ENCODE measurements at places on chromosomes 16 and 17.

GRCh38 chr16:7439518-7439917 is 106.9 kb downstream of the RBFOX1 start:
- no peak for DNase-seq

DNA sequence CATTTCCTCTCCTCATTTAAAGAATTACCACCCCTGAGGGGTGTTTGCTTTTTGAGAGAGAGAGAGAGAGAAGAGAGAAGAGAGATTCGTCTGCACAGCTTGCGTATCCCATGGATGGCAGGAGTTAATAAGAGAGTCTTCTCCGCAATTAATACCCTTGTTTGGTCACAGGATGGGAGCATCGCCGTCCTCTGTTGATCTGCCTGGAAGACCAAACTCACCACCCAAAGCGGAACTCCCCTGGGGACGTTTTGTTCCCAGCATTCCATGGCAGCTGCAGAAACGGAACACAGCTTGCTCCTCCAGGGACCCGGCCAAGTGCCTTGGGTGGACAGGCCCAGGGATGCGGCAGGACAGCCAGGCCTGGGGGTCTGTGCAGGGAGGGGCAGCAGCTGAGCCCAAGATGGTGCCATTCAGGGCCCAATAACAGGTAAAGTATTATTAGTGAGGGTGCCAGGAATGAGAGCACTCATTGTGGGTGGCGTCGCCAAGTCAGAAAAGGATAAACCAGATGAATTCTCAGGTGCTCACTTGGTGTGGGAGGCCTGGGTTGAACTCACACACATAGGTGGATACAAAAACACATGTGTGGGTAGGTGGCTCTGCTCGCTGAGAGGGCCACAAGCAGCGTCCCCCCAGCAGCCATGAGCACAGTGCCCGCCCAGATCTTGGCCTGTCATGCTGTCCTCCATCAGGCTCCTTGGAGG is 83.1 kb downstream of the NT5M start:
- DNase-seq = no peak

- DNase-seq = no peak
Measured at GRCh38 chr17:57420734-57421717, 164.7 kb downstream of the MSI2 start.

GRCh38 chr16:29729116-29729521 is 16.7 kb downstream of the C16orf54 start:
- peak; percentile 53 for DNase-seq

- peak; percentile 59 for DNase-seq
Measured at GRCh38 chr16:84308120-84308519, 13.4 kb downstream of the WFDC1 start.

DNA sequence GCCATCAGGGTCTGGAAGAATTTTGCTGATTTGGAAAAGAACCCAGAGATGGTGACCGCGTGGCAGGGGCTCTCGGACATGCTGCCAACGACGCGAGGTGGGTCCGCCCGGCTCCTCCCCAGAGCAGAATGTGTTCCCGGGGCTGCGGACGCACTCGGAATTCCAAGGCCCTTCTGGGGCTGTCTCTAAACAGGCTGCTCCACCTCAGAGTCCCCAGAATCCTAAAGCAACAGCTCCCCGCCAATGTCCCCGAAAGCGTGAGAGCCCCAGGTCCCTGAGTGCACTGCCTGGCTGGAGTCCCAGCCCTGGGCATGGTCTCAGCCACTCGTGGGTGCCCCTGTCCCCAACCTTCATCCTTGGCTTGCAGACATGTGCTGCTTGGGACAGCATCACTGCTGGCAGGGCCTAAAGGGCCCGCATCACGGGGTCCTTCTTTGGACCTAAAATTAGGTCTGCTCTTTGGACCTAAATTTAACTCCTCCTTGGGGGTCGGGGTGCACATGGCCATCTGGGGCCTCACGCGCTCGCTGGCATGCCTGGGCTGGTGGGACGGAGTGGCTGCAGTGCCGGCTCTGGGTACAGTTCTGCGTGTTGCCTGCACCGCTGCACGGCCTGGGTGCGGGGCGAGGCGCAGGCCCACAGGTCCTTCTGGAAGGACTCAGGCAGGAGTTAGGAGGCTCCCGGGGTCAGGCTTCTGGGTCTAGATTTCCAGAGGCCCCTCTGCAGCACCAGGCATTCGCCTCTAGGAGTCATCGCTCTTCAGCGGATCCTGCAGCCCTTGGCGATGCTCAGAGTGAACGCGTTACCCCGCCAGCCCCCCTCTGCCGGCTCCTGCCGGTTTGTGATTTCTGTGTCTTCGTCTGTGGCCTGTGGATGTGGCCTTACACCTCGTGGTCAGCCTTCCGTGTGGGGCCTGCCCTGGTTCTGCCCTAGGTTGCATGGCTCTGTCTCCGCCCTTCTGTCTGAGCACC is 41.9 kb upstream of the CHMP6 start:
- no peak for DNase-seq

DNA sequence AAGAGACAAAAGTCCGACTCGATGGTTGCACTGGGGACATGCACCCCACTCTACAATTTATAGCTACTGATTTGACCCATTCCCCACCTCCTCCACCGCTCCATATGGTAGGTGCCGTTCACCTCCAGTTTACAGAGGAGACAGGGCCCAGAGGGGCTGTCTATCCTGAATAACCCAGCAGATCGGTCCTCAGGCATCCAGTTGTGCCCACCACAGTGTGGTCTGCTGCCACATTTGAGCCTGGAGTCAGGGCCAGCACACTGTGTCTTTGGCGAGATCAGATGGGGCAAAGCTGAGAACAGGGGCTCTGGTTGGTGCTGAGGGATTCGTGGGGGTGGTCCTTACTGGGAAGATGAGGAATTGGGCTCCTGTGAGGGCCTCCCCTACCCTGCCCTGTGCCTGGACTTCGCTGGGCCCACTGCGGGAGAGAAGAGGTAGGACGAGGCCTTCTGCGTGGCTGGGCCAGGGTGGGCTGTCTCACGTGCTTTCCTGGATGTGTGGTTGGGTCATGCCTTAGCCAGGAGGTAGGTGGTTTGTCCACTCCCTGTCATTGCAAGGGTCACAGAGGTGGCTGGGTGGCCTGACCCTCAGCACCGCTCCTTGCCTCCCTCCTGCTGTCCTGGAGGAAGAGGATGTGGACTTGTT is 2.8 kb downstream of the ADCY7 start:
- no peak for DNase-seq

DNA sequence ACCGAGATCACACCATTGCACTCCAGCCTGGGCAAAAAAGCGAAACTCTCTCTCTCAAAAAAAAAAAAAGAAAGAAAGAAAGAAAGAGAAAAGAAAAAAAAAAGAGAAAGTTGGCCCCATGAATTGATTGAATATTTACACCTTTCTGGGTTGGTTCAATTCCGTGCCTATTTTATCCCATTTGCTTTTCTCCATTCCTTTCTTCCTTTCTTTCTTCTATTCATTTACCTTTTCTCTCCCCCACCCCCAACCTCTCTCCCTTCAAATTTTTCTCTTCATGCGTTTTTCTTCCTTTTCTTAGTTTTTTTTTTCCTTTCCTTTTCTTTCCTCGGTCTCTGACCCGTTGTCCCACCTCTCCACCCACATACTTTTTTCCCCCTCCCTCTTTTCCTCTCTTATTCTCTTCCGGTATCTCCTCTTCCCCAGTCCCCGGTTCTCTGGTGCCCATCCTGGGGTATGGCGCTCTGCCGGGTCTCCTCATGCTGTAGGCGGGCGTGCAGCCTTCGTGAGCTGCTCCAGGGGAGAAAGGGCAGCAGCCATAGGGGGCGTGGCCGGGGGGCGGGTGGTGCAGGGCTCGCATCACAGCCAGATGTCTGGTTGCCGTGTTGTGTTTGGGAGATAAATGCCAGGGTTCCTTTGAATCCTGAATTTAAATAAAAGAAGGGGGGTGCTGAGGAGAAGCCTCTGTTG is 5.3 kb upstream of the COL1A1 start:
- DNase-seq = no peak

DNA sequence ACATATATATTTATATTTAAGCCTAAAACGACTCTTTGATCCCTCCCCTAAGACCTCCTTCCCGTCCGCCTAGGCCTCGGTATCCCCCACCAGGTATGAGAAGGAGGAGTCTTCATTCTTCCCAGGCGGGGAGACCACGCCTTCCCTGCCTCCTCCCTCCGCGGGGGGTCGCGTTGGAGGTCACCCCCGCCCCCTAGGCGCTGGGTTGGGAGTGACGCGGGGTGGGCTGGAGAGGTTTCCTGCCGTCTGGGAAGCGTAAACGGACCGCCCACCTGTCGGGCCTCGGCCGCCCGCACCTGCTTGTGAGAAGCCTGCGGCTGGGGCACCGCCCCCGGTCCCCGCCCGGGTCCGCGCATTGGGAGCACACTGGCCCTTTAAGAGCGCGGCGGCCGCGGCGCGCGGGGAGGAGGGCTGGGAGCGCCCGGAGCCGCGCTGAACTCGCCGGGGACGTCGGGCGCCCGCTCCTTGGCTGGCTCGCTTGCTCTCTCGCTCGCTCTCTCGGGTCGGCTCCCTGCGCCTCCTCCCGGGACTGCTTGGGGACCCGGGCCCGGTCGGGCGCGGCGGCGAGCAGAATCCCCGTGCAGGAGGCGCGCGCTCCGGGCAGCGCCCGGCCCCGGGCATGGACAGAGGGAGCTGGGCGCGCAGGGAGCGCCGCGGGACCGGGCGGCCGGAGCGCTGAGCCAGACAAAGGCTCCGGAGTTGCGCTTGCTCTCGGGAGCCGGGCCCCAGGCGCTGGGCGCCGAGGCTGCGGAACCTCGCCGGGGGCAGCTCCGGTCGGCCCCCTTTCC is at the start of gene MMP15:
MMP15 (plus strand) TSS at position 404 of the 788 bp plus-strand sequence. CDS start 597 bp downstream, outside the sequence.
- DNase-seq = peak; percentile 94

DNA sequence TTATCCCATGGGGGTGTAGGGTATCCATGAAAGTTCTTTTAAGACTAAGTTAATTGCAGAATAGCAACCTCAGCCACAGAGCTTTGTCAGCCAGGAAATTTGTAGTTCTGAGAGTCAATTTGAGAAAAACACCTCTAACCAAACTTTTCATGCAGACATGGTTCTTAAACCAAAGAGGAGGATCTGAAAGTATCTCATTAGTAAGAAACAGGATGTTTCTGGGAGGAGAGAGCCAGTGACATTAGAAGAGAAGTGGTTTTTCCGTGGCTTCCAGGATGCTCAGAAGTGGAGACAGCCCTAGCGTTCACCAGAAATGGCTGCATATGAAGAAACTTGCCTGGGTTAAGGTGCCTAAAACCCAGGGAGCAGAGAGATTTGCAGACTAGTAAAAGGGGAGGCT is 7.9 kb downstream of the GNAO1 start:
- no peak for DNase-seq

DNA sequence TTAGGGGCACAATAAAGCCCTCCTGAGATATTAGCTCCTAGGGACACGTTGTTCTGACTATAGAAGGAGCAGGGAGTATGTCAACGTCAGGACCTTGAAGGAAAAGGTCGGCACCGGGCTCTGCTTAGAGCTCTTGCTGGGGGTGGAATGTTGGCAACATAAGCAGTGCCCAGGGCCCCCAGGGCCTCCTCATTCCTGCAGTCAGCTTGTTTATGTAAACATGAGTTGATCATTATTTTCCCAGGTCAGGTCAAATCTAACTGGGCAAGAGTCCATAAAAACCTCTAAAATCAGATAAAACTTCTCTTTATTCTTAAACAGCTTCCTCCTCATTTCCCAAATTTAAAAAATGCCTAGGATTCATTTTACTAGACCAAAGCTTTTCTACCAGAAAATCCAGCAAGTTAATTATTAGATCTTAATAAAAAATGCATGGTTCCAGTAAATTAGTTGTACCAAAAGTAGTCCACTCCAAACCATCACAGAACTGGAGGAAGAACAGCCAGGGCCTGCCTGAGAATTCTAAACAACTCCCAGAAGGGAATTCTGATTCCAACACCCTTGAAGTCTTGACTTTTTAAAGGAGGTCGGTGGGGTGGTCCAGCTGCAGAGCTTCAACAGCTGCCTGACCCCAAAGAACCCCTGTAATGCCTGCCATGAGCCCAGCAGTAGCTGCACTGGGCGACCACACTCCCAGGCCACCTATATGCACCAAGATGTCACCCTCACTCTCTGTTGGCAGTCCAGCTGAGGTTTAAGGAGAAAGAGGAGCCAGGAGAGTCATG is 54.3 kb downstream of the AMFR start:
- DNase-seq = peak; percentile 92

DNA sequence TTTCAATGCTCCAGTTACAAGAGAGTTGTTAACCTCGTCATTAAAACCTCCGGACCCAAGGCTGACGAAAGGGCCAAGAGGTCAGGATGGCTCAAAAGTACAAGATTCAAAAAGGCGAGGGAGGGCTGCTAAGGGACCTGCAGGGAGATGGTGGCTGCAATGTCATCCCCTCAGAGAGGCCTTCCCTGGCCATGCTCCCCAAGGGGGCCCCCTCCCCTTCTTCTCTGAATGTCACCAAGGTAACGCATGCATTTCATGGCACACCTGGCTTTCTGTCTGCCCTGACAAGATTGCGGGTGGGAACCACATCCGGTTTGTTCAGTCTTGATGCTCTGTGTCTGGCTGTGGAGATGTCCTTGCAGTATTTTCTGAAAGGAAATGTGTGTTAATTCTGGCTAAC is 89.9 kb downstream of the C16orf78 start:
- no peak for DNase-seq

GRCh38 chr17:45013021-45013997 is 38.1 kb downstream of the DCAKD start:
- no peak for DNase-seq
